B cell (primary cell): ENCODE measurements at places on chromosomes 3 and 15. TPM values are rescaled to one million over a fixed set of nuclear protein-coding genes. Genes with fewer than 3 reads are reported as not detected.

Gene SERPINI2
- not detected in 2 replicates for total RNA-seq

Gene GXYLT2
- not detected in 2 replicates for total RNA-seq

Gene P2RY1
- total RNA-seq: 0.15 and 0.17 TPM in 2 replicates

Gene PRTG
- total RNA-seq: not detected in 2 replicates

Gene CCR5
- 0.15 and 0.17 TPM in 2 replicates for total RNA-seq

Gene FBXO45
- 4.7 and 5.2 TPM in 2 replicates for total RNA-seq

Gene C3orf22
- total RNA-seq: not detected in 2 replicates

Gene KIF15
- total RNA-seq: 1.4 and 2.2 TPM in 2 replicates
